ENCODE measurements at places on chromosomes 4 and X.

DNA sequence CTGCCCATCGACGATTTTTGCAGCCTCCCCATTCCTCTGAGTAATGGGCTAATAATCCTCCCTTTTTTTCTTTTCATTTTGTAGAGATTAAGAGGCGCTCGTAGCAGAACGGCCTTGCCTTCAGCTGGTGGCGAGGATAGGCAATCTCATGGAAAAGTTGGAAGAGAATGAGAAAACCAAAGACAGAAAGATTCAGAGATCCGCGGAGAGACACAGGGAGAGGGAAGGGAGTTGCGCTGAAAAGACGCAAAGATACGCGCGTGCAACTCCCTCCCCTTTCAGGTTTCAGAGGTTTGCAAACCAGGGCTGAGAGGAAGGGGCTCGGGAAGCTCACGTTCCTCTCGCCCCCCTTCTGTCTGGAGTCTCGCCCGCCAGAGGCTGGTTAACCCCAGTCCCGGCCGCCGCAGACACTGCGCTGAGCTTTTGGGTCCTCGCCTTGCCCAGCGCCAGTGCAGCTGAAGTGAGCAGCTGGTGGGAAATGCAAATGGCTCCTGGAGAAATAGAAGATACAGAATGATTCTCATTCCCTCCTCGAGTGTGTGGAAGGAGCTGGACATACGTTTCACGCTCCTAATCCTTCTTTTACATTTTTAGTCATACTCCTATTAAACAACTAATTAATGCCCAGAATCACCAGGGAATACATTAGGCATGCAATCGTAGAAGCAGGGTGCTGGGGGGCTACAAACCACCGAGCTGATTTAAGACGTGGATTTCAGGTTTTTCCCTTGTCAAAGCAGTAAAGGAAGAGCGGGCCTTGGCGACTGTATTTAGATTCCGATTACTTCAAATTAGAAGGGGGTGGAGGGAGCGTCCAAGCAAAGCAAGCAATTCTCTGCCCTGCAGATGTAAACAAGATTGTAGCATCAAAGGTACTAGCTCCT is 16.6 kb upstream of the PITX2 start:
- no peak for DNase-seq

DNA sequence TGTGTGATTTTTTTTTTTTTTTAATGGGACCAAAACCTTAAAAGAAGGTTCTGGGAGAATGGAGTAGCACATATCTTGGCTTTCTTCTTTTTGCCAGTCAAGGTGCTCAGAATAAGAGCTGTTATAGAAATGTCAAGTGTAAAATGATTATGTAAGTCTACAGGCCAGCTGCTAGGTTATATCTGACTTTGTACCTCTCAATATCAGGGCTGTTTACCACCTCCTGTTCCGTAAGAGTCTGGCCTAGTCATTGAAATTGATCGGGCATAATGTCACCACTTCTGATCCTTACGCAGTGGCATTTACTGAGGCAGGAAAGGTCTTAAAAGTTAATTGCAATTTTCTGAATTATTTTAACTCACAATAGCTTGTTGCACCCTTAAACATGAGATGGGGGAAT is 41.1 kb downstream of the LIMCH1 start:
- DNase-seq = no peak

GRCh38 chr4:111454961-111455360 is 690.3 kb upstream of the FAM241A start:
- no peak for DNase-seq

DNA sequence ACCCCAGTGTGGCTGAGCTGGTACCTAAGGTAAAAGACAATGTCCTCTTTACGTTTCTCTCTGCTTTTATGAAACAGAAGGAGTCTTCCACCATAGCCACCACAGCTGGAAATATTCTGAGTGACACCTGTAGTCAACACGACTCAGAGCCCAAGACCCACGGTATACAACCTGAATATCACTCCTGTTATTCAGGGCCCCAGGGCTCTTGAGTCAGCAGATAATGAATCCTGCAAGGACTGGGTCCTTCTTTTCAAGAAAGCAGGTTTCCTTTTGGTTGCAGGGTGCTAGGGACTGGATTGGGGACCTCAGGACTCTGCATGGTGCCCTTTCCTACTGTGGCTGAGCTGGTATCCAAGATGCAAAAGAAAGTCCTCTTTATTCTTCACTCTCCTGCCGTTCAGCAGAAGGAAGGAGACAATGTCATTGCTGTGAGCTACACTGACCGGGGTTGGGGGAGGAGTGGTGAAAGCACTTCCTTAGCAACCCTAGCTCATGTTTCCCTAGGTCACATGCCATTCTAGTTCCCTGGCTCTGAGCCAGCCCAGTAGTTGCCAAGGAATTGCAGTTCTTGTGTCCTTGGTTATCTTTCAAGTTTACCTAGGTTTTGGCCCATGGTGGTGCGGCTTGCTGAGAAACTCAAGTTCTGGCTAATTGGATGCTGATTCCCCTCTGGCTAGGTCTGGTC is 23.7 kb upstream of the UNC5C start:
- DNase-seq = no peak

DNA sequence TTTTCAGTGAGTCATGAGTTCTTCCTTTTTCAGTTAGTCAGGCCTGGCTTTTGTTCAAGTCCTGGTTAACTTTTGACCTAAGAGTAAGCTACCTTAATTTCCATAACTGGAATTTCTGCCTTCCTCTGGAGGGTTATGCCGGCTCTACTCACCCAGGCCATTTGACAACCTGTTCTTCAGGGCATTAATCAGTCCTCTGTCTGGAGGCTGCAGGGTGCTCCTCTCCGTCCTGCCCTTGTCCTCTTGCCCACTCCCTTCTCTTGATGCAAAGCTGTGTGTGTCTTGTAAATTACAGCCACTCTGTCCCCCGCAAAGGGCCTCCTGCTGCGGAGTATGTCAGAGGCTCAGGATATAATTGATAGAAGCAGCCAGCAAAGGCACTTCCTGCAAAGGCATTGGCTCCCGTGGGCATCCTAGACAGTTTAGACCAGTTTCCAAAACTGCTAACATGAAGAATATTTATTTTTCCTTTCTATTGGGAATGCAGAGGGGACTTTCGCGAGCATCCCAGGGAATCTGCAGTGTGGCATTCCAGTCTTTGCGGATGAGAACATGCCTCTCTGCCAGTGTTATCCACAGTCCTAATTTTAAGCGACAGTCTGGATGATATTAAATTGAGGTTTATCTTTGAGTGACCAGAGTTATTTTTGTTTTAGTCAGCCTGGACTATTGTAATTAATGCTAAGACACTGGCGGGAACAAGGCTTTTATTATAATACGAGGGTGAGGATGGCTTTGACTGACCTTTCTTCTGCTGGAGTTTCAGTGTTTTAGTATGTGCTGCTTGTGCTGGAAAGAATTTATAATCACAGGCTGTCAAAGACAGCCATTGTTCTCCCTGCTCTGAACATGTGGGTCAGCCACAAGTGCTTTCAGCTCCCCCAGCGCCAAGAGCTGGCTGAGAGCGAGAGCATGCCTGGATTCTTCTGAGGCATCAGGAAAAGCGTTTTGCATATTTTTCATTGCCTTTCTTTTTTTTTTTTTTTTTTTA is 74.2 kb downstream of the LIMCH1 start:
- no peak for DNase-seq

DNA sequence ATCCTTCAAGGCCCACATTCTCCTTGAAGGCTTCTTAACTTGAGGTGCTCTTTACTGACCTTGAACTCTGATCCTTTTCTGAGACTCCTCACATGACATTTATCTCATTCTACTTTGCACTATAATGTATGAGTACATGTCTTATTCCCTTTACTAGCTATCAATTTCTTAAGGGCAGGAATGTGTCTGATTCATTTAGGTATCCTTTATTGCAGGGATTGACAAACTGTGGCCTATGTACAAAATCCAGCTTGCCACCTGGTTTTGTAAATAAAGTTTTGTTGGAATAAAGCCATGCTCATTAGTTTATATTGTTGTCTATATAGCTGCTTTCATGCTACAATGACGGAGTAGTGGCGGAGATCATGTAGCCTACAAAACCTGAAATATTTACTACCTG is 36.7 kb downstream of the SLC4A4 start:
- no peak for DNase-seq

- DNase-seq = no peak
Observed at GRCh38 chr4:25827897-25828296, 34.9 kb downstream of the SEL1L3 start.

DNA sequence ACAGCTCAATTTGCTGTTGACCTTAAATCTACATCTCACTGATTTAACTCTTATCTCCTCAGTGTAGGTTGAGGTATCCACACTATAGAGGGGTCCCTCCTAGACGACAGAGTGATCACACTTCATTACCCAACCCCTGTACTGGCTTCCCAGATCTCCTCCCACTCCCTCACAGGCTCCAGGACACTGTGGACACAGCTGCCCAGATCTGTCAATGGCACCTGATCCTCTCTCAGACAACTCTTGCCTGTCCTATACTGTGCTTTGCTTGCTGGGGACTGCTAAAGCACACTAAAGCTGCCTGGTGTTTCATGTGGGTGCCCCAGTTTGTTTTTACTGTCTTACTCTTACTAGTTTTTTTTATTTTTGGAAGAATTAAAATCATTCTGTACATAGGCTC is 27.9 kb downstream of the RAB40AL start:
- no peak for DNase-seq

- no peak for DNase-seq
Observed at GRCh38 chr4:11912886-11913285, 484.2 kb upstream of the HS3ST1 start.

DNA sequence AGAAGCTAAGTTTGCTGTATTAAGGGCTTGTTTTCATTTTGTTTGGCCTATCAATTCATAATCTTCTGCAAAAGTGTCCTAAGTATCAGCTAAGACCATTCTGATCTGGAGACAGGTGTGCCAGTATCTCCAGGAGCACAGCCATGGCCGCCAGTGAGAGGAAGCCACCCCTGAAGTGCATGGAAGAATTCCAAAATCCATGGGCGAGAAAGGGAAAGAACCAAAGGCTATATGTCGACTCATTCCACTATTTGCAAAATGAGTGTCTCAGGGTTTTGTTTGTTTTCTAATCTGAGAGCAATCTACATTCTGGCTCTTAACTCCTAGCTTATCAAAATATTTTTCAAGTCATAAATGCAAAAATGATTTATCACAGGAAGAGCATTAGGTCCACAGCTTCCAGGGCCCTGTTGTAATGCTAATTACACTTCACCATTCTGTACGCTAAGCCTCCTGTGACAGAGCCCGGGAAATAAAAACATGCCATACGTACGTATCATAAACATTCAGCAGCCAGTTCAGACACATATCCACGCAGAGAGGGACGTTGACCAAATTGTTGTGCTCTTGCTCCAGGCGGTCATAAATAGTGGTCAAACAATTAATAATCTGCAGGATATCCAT is 137.3 kb upstream of the FTHL17 start:
- DNase-seq = no peak

DNA sequence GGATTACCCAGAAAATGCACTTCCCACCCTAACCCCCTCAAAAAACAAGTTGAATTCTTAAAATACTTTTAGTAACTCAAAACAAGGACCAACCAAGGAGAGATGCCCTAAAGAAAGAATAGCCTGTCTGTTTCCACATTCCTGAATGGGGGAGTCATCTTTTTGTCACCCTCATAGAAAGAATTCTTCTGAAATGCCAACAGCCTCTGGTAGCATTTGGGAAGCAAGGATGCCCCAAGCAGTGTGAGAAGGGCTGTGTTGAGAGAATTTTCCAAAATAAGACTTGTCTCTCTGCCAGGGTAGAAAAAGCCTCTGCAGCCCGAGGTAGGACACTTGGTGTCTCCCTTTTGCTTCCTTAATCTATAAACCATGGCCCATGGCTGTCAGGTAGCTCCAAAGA is 173.1 kb upstream of the VCX3A start:
- DNase-seq = no peak

DNA sequence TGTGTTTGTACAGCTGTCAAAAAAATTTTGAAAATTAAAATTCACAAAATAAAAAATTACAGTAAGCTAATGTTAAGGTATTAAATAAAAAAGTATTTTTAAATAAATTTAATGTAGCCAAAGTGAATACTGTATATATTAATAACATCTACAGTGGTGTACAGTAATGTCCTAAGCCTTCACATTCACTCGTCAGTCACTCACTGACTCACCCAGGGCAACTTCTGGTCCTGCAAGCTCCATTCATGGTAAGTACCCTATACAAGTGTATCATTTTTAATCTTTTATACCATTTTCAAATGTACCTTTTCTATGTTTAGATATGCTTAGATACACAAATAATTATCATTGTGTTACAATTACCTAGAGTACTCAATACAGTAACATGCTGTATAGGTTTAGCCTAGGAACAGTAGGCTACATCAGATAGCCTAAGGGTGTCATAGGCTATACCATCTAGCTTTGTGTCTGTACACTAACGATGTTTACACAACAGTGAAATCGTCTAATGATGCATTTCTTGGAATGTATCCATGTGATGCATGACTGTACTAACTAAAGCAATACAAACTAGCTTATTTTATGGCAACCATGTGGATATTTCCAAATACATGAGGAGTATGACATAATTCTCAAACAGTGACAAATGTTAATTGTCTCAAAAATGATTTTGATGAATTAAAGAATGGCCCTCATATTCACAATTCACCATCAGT is 13.7 kb downstream of the DDX60 start:
- DNase-seq = no peak

DNA sequence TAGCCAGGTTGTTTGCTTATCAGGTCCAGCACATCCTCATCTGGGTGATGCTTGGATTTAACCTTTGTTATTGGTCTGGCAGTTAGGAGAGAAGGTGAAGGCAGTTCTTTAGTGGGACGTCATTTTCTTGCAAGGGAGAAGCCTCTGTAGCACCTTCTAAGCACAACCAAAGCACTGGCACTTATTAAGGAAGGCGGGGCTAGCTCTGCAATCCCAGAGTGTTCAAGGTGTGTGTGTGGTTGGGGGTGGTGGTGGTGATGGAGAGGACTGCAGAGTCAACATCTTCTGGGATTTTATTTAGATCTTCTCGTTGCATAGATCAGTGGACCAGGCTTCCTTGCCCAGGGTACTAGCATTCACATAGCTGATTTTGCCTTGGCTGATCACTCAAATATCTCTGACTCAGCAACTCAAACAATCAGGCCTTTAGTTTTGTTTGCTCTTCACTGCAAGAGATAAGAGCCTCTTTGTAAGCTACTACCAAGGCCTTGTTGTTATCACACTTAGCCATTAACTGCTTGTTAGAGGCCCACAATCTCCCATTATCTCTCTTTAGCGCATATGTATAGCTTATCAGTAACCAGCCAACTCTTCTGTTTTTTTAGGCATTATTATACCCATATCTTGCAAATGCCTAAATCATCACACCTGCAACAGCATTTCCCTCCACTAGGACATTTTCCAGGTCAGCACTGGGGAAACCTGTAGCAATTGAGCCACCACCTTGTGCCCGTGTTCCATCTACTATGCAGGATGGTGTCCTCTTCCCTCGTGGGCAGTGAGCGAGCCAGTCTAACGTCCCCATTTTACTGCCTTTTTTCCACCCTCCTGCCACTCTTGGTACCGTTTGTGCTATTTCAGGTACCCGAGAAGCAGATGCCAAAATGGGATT is 36.5 kb upstream of the LINC00632 start:
- no peak for DNase-seq

GRCh38 chr4:19381068-19381467 is 870.6 kb upstream of the SLIT2 start:
- DNase-seq = no peak
